ENCODE measurements at places on chromosomes 11 and 22. TPM values are rescaled to one million over a fixed set of nuclear protein-coding genes. Genes with fewer than 3 reads are reported as not detected.

Gene PKP3
- total RNA-seq = 248 TPM

Gene TMEM45B
- 0.17 TPM for total RNA-seq

Gene OR5P2
- total RNA-seq = 5.2 TPM

Gene ZNF214
- 5.2 TPM for total RNA-seq

Gene CCDC83
- total RNA-seq = not detected

Gene LGR4
- 23.7 TPM for total RNA-seq

Gene OR4C3
- total RNA-seq = not detected

Gene SLC6A5
- not detected for total RNA-seq

Gene OR5B21
- not detected for total RNA-seq

Gene SPON1
- 0.17 TPM for total RNA-seq

Gene BBOX1
- 1.9 TPM for total RNA-seq

Gene GAS2L1
- total RNA-seq = 15.8 TPM

Gene USH1C
- not detected for total RNA-seq

Gene DLG2
- 0.92 TPM for total RNA-seq

Gene BTG4
- total RNA-seq = not detected

DNA sequence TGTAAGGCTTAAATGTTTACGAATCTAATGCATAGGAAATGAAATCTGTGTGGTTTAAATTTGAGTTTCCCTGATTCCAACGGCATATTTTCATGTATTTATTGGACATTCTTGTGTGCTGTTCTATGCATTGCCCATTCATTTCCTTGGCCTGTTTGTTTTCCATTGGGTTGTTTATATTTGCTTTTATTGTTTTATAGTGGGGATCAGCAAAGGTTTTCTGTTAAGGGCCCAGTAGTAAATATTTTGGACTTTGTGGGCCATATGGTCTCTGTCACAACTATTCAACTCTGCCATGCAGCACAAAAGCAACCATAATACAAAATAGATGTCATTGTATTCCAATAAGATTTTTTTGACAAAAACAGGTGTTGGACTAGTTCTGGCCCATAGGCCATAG lies 5.2 kb upstream of the LGR4 start:
- DNase-seq = no peak

GRCh38 chr11:88297863-88298262 lies 39.7 kb downstream of the CTSC start:
- DNase-seq = no peak

DNA sequence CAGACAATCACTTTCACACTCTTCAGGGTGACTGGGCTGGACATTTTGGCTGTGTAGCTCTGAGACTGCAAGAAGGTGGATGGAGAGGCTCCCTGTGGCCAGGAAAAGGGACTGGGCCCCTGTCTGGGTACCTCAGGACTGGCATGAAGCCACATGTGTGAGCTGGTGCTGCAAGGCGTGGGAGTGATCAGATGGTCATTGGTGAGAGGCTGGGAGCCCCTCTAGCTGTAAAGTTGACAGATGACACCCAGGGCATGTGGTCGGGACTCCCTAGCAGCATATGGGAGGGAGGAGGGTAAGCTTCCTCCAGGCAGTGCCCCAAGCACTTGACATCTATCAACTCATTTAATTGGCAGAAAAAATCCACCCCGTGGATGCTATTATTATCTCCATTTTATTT lies 18.9 kb upstream of the CABP2 start:
- no peak for DNase-seq

DNA sequence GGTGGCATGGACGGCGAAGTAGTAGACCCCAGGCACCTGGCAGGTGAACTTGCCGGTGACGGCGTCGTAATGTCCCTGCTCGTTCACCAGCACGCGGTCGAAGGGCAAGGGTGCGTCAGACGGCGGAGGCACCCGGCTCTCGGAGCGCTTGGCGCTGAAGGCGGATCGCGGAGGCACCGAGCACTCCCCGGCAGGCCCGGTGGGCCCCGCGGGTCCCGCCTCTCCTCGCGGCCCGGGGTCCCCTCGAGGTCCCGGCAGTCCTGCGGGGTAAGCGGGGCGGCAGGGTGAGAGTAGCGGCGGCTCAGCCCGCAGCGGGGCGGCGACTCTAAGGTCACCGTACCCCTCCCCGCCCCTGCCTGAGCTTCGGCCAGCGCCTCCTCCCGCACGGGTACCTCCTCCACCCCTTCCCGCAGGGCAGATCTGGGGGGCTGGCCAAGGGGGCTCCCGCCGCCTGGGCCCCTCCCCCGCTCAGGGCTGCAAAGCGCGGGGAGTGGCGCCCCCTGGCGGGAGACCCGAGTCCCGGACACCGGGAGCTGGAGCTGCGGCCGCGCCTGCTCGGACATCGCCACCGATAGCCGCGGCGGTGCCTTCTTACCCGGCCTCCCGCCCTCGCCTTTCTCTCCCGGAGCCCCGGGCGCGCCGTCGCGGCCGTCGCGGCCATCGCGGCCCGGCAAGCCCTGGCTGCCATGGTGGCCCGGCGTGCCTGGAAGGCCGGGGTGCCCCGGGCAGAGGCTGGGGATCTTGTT lies 921 bp downstream of the C1QTNF5 start:
- DNase-seq = no peak

DNA sequence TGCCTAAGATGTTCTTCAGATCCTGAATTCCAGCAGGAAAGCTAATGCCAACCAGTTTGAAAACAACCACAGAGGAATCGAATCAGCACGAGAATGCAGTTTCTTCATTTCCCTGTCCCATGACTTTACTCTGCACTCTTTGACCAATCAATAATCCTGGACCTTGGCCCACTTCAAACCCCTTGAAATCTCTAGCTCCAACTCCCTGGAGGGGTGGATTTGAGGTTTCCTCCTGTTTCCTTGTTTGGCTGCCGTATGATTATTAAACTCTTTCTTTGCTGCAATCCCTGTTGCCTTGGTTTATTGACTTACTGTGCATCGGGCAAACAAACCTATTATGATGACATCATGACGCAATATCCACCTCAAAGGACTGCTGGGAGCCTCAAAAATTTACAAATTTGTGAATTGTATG lies 109.3 kb downstream of the FBXO7 start:
- no peak for DNase-seq

- DNase-seq = no peak
Observed at GRCh38 chr11:69899957-69900821, 81.0 kb upstream of the FGF3 start.

- DNase-seq = peak; percentile 56
Observed at GRCh38 chr11:12705874-12706273, 31.7 kb downstream of the TEAD1 start.

DNA sequence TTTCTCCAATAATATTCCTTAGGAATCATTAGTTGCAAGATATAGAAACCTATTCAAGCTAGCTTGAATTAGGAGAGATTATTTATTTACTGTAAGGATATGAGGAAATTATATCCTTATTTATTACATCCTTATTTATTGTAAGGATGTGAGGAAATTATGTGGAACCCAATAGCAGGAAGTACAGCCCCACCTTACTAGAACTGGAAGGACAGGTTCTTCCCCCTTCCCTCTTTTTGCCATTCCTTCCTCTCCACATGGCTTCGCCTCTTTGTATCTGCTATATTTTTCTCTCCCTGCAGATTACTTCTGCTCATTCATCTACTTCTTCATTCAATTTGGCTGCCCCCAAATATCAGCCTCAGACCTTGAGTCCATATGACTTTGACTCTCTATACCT lies 49.5 kb upstream of the B3GNT6 start:
- DNase-seq = no peak

GRCh38 chr11:72482211-72482812 lies 48.0 kb upstream of the CLPB start:
- peak; percentile 62 for DNase-seq

- peak; percentile 45 for DNase-seq
Observed at GRCh38 chr11:70243912-70244652, 26.4 kb upstream of the PPFIA1 start.

- DNase-seq = no peak
Observed at GRCh38 chr11:81700076-81700475, 1033.6 kb downstream of the FAM181B start.

DNA sequence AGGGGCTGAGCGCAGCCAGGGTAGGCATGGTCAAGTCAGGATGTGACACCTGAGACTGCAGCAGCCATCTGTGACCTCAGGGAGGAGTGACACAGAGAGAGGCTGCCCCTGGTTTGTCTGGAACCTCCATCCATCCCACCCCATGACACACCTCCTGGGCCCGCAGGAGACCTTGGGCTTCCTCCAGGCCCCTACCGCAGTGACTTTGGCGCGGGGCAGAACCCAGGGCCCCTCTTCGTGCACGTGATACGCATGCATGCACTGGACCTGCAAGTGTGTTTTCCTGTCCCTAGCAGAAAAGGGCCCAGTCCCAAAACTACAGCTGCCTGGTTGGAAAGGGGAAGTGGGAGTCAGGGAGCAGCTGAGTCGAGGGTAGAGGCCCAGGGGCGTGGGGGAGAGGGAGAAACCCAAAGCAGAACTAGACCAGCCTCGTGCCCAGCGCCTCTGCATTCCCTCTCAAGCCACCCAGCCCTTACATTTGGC lies 7.9 kb upstream of the CYTH4 start:
- DNase-seq = no peak

- no peak for DNase-seq
Observed at GRCh38 chr11:79335681-79336080, 105.1 kb downstream of the TENM4 start.

DNA sequence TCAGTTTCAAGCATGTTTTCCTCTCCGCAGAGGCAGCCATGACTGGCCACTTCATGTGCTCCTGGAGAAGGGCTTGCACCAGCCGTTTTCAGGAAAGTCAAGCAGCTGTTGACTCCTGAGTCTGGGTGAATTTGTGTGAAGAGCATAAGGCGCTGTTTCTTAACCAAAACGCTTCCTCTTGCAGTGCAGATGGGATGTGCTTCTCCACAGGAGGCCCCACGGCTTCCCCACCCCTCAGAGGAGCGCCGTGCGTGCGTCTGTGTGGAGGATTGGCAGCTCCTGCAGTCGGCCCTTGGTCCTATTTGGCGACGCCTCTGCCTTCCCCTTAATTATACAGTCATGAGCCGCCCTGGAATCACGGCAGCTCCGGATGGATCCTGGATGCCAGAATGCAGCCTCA lies 54.1 kb upstream of the B3GAT1 start:
- DNase-seq = no peak

DNA sequence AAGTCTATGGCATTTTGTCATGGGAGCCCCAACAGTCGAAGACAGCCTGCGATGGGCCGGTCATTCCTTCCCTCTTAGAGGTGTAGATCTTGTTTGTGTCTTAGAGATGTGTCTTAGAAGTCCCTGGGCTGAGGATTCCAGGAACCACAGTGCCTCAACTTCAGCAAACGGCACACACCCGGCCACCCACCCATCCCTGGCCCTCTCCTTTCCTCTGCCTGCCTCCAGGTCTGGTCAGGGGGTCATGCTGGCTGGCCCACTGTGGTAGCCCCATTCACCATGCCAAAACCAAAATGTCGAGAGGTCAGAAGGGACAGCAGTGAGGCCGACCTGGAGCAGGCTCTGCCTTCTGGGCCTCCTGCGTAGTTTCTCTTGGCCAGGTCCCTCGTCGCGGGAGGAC lies 857.9 kb downstream of the TBC1D22A start:
- DNase-seq = no peak

- no peak for DNase-seq
Observed at GRCh38 chr11:68942751-68943271, 38.0 kb downstream of the MRGPRD start.

- DNase-seq = no peak
Observed at GRCh38 chr11:47376107-47376524, 2.2 kb downstream of the SPI1 start.

DNA sequence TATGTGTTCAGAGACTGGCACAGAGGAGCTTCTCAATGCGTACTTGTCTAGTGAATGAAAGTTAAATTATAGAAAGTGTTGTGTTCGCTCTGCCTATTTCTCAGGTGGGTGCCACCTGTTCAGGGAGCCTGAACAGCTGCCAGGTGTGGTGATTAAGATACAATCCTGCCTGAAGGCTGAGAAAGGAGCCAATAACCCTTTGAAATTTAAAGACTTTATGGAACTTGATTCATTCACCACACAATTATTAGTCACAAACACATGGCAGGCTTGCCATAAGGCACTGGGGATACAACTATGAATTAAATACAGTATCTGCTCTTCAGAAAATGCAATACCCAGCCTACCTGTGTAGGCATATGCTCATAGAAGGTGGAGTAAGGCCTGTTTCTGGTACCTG lies 92.9 kb upstream of the AMOTL1 start:
- DNase-seq = peak; percentile 91

GRCh38 chr11:23413057-23413456 lies 552.8 kb upstream of the CCDC179 start:
- no peak for DNase-seq

DNA sequence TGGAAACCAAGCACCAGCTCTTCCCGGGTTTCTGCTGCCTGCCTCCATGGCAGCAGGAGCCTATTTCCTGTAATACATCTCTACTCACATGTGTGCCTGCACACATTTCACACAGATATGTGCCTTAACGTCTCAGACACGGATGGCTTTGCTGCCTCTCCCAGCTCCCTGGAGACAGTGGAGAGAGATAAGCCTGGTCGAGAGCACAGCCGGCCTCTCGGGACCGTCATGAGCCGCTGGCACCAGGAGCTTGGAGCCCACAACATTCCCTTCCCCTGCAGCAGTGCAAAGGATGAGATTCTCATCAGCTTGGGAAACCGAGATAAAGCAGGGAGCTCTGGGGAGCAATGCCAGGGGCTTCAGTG lies 587.7 kb downstream of the BRD1 start:
- no peak for DNase-seq

- DNase-seq = no peak
Observed at GRCh38 chr11:45605051-45605450, 60.4 kb downstream of the CHST1 start.

Data from mammary epithelial cell (primary cell).